Stimulated activated CD4-positive, alpha-beta T cell treated with anti-CD3 and anti-CD28 coated beads, Interleukin-1b, Interleukin-23, amount 100 ng/mL, for 1 hour (primary cell): ENCODE measurements at places on chromosomes 12 and 14.

DNA sequence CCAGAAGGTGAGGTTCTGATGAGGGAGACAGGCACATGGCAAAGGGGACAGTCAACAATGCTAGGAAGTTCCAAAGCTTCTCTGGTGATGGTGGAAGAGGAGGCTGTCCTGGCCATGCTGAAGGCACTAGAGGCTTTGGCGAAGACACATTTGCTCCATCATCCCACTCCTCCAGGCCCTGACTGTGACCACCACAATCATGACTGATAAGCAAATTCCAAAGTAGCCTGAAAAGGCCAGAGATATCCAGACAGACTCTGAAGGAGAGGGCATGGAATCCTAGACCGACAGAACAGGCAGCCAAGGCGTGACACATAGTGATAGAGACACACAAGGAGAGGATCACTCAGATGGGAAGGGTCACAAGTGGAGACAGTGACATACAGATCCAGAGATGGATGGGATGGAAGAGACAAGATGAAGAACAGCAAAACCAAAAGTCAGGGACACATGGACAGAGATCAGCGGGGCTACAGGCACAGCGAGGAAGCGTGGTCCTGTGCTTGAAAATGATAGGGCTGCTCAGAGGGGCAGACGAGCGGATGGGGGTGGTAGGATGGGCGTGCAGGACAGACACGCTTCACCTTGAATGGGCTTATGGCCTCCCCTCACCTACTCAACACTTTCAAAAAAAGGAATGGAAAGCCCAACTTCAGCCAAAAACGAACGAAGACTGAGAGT is 1.3 kb downstream of the ZFHX2 start:
- DNase-seq = no peak

DNA sequence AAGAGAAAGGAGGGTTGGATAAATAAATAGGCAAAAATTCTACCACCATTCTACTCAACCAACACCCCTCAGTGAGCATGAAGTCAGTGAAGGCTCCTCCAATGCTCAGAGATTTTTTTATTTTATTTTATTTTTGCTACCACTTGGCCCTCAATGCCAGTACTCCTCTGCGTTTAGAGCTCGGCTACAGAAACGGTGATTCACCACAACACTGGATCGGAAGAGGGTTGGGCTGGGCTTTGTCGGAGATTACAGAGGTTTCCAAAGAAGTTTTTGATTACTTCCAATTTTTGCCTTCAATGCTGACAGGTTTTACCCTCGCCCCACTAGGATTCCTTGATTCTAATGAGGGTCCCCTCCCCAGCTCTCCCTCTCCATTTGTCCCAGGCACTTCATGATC is 1027.2 kb upstream of the TMEM132C start:
- no peak for DNase-seq

GRCh38 chr14:65810322-65810721 is 397.8 kb downstream of the FUT8 start:
- DNase-seq = no peak

GRCh38 chr12:112122823-112123690 is 2.3 kb upstream of the TRAFD1 start:
- no peak for DNase-seq

GRCh38 chr12:46811185-46811584 is 14.6 kb downstream of the SLC38A4 start:
- no peak for DNase-seq
